ENCODE measurements at places on chromosomes 4 and X.

GRCh38 chr4:24778464-24779225, 16.7 kb upstream of the SOD3 start:
- DNase-seq, result no peak

- DNase-seq, result no peak
These were observed 59.8 kb downstream of the PTCHD1 start for GRCh38 chrX:23394421-23394820.

GRCh38 chr4:38101563-38101962, 141.4 kb downstream of the PTTG2 start:
- DNase-seq, result no peak

GRCh38 chr4:79662651-79663050, 254.6 kb upstream of the GK2 start:
- no peak for DNase-seq

- no peak for DNase-seq
These were observed 447.8 kb downstream of the NLGN4X start for GRCh38 chrX:5780821-5781220.

- DNase-seq, result no peak
These were observed 81.5 kb downstream of the CLCN5 start for GRCh38 chrX:50003927-50004326.

- no peak for DNase-seq
These were observed 29.8 kb upstream of the H2AZ1 start for GRCh38 chr4:99979872-99980271.

GRCh38 chr4:73734530-73735001, 5.8 kb upstream of the CXCL8 start:
- DNase-seq, result no peak

- DNase-seq, result no peak
These were observed 95.4 kb upstream of the MAML3 start for GRCh38 chr4:140249351-140249750.
